Activated CD8-positive, alpha-beta memory T cell treated with anti-CD3 and anti-CD28 coated beads for 36 hours (primary cell): ENCODE measurements at places on chromosomes 2 and 18. TPM values are rescaled to one million over a fixed set of nuclear protein-coding genes. Genes with fewer than 3 reads are reported as not detected.

Gene HES6
- 6.0 TPM for total RNA-seq

Gene FBXO48
- 1.5 TPM for total RNA-seq

Gene CACNB4
- total RNA-seq: 0.08 TPM

Gene CCDC68
- total RNA-seq: not detected

Gene SMPD4
- 107 TPM for total RNA-seq

Gene AMMECR1L
- total RNA-seq: 22.1 TPM

Gene DNAJC5G
- not detected for total RNA-seq

Gene PRKAG3
- not detected for total RNA-seq

Gene NR4A2
- 35.3 TPM for total RNA-seq

Gene FZD7
- 0.46 TPM for total RNA-seq

Gene TBR1
- not detected for total RNA-seq

Gene PDE1A
- not detected for total RNA-seq

Gene C2orf81
- 3.1 TPM for total RNA-seq

Gene UGT1A3
- not detected for total RNA-seq

Gene RFTN2
- total RNA-seq: not detected

Gene ZNF396
- 0.99 TPM for total RNA-seq

Gene SGPP2
- total RNA-seq: 5.7 TPM

Gene KIAA2012
- not detected for total RNA-seq
